ENCODE measurements at places on chromosomes 3 and 15.

DNA sequence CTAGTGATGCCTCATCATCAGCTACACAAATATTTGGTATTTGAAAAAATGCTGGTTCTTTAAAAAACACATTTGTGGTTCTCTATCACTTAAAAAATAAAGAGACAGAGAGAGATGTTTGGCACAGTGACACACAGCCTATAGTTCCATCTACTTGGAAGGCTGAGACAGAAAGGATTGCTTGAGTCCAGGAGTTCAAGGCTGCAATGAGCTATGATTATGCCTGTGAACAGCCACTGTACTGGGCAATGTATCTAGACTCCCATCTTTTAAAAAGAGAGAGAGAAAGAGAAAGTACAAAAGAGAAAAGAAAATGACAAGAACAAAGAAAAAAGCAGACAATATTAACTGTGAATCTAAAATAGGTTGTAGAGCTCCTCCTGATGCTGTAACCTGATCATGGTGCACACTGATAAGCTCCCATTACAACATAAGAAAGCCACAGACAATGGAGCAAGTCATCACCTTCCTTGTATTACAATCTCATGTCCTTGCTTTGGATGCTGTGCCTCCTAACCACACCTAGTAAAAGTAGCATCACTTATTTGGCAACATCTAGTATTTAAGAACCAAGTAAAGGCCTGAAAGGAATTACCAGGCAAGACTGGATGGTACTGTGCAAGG, 31.7 kb upstream of the MAP4 start:
- DNase-seq: no peak

GRCh38 chr3:118098827-118099226, 935.8 kb downstream of the IGSF11 start:
- DNase-seq: no peak

- no peak for DNase-seq
These were observed 65.4 kb upstream of the ITGA11 start for GRCh38 chr15:68497206-68497910.

GRCh38 chr15:71443538-71443937, 328.3 kb downstream of the THSD4 start:
- DNase-seq: no peak

DNA sequence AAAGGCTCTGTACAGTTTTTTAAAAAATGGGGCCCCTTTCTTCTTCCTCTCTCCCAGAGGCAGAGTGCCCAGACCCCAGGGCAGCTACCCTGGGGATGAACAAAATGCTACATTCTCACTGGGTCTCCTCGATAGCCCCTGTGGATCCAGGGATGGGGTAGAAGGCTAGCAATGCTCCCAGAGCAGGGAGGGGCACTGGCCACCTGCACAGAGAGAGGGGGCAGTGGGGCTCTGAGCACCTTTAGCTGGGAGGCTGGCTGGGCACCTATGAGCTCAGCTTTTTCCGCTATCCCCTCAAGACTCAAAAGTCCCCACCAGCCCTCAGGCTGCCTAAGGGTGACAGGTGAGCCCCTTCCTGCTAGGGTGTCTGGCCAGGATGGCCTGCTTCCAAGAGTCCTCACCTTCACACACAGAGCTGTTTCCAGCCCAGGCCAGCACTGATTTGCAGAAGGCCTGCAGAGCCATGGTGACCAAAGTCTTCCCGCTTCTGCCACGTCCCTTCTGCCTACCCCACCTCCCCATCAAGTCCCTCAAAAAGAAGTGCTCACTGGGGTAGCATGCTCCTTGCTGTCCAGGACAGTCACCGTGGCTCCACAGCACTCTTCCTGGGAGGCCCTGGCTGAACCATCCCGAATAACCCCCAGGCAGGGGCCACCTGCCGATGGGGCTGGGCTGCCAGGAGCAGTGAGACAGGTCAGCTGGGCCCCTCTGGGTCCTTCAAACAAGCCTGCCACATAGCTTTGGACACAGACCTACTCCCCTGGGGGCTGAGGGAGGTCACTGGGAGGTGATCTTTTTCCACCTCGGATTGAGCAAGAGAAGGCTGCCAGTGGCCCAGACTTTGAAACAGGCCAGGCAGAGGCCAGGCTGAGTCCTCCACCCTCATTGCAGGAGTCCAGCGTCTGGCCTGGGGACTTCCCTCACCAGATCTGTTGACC, 20.4 kb downstream of the BMF start:
- no peak for DNase-seq

DNA sequence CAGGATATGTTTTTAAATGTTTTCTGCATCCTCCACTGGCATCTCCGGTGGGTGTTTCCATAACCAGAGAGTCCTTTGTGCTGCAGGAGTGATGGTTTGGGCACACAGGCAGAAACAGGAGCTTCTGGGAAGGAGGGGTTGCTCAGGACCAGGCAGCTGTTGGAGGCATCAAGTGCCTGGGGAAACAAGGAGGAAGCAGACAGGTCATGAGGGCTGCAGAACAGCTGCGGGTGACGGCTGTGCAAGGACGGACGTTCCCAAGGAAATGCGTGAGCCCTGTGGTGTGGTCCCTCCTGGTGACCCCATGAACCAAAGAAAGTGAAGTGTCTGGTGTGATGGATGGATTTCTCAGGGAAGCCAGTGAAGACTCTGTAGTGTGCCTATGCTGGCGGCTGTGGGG, 61.2 kb upstream of the TNFAIP8L3 start:
- DNase-seq: no peak

Data from amygdala (tissue), 56 donors.